Fibroblast of the aortic adventitia (primary cell): ENCODE measurements at places on chromosomes 7 and 10.

- DNase-seq, result no peak
These were observed 354.9 kb downstream of the PLXNA4 start for GRCh38 chr7:132221356-132221755.

- DNase-seq, result no peak
These were observed 51.1 kb upstream of the KCNIP2 start for GRCh38 chr10:101894742-101895141.

- no peak for DNase-seq
These were observed 24.1 kb upstream of the R3HCC1L start for GRCh38 chr10:98110356-98110755.

DNA sequence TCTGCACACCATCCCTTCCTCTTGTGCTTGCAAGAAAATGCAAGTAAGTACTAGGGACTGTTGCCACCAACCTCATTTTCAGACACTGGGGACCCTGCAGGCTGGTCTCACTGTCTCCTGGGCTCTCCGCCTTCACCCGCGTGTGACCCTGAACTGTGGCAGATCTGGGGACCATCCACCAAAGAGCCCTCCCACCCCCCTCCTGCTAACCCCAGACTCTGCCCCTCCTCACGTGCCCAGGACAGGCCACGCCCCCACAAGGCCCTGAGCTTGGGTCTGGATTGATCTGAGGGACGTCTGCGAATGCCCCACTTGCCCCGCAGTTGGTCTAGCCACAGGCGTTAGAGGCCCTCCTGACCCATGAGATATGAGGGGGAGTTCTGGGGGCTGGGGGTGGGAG is 8.1 kb downstream of the CNPY1 start:
- no peak for DNase-seq

- DNase-seq, result no peak
These were observed 9.8 kb downstream of the MICALL2 start for GRCh38 chr7:1449501-1449900.

DNA sequence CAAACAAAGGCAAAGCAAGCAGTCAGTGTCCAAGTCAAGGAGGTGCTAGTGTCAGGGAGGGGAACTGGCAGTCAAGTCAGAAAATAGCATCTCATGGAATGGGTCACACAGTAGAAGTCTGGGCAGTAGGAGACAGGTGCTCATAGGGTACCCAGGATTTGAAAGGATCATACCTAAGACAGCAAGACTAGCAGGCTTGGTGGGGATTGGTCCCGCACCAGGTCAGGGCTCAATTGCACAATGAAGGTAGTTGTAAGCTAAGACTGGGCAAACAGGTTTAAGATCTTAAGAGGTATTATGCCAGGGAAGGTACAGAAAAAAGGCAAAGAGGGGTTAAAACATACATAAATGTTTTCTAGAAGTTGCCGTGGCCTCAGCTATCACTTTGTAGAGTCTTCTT is 181.4 kb upstream of the ETV1 start:
- DNase-seq, result no peak

GRCh38 chr10:35464825-35465456 is 128.6 kb downstream of the CCNY start:
- DNase-seq, result peak; percentile 55

DNA sequence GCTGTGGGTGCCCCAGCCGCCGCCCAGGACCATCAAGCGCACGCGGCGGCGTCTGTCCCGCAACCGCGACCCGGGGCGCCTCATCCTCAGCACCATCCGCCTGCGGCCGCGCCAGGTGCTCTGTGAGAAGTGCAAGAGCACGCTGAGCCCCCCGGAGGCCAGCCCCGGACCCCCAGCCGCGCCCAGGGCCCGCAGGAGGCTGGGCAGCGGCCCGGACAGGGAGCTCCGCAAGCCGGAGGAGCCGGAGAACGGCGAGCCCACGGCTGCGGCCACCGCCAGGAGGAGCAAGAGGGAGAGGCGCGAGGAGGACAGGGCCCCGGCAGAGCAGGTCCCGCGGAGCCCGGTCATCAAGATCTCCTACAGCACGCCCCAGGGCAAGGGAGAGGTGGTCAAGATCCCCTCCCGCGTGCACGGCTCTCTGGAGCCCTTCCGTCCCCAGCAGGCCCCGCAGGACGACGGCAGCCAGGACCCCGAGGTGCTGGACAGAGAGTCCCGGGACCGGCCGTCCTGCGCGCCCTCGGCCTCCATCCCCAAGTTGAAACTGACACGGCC is 8.0 kb downstream of the PWWP2B start:
- DNase-seq, result no peak

GRCh38 chr7:51175316-51175991 is 141.2 kb downstream of the COBL start:
- no peak for DNase-seq

DNA sequence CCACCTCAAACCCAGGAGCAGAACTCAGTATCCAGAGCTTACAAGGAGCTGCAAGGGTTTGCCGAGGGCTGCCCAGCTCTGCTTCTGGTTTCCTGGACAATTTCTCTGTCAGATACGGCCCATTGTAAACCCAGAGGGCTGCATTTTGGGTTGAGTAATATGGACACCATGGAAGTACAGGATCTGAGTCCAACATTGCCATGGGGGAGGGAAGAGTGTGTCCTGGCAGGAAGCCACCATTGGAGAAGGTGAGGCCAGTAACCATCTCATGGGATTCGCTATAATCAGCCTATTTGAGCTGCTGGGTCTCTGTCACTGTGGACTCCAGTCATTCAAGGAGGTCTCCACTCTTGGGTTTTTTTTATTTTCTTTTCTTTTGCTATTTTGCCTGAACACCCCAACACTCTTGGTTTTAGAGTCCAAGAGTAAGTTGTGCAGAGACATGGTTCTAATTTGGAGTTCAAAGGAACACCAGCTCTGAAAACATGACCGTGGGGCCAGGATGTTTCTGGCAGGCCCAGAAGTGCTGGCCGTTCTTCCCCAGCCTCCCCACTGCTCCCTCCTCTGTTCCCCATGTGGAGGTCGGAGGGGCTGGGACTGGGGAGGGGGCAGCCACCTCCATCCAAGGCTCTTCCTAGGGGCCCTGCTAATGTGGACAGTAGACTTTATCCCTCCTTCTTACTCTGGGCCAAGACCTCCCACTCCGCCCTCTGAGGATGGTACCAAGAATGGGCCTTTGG is 46.2 kb downstream of the CHST3 start:
- DNase-seq, result peak; percentile 38

- DNase-seq, result no peak
These were observed 177.8 kb downstream of the PTPRN2 start for GRCh38 chr7:158409816-158410330.

- no peak for DNase-seq
These were observed 165.5 kb downstream of the LRRN3 start for GRCh38 chr7:111256391-111256790.

DNA sequence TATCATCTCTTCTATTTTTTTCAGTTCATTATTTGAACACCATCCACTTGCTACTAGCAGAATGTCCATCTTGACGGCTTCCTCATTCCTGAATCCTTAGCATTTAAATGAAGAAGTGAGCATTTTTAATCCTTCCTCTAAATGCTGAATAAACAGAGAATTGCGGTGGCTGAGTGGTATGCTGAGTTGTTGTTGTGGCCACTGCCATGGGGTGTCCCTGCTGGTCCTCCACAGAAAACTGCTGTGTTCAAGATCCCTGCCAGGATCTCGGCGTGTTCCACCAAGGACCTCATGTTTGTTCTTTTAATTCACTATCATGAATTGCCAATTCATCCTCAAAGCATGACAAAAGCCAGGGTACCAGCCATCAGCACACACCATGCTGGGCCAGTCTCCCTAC is 48.9 kb upstream of the HABP2 start:
- no peak for DNase-seq

DNA sequence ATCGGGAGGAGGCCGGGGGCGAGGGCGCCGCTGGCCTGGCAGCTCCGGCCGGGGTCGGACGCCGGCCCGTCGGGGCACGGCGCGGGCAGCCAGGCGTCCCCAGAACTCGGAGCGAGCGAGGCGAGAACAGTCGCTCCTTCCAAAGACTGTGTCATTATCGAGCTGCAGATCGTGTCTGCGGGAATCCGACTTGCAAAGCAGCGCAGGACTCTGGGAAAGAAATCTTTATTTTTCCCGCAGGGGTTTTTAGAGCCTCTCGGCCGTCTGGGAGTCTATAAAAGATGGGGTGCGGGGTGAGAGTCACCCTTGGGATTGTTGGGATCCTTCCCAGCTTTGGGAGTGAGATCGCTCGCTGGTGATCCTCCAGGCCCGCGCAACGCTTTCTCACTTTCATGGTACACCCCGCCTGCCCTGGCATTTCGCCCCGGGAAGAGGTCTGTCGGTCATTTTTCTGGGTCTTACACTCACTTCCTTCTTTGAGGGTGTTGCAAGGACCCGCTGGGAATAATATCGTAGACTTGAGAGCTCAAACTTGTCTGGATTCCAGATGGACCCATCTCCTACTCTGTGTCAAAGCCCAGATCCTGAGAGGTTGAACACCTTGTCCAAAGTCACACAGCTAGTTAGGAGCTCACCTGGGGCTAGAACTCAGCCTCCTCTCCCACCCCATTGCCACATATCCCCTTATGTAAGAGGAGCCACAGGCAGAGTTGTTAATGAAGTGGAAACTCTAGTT is 1.0 kb downstream of the UBTD1 start:
- peak; percentile 70 for DNase-seq

- no peak for DNase-seq
These were observed 252.5 kb upstream of the VWC2 start for GRCh38 chr7:49520951-49521350.

GRCh38 chr10:52455098-52455497 is 141.0 kb downstream of the DKK1 start:
- no peak for DNase-seq

GRCh38 chr7:89104748-89105685 is 309.5 kb upstream of the TEX47 start:
- DNase-seq, result no peak
